ENCODE measurements at places on chromosomes 1 and 21.
A peak's percentile ranks its signal among the peaks of the same experiment; 100 is the strongest.

DNA sequence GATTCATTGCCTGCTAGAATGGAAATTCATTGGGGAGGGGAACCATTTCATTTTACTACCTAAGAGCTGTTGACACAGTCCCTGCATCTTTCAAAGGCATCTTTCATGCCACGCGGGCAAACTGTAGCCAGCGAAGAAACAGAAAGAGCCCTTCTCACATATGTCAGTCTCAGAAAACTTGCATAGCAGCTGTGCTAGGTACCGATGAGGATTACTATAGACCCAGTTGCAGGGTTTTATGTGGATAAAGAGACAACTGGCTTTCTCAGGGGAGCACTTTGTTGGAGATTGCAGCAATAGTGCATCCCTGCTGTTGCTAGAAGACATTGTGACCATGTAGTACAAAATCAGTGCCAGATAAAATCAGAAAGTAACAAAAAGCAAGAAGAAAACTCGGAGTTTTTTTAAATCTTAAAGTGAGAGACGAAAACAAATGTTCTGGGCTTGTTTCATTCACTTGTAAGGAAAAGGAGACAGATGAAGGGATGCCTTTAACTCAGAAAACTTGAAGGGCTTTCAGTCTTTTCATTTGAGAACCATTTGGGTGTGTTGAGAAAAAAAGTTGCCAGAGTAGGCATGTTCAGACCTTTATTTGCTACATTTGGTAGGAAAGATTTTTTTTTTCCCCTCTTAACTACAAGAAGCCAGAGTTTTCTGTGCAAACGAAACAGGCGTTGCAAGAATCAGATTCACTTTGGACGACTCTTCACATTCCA, 804.1 kb downstream of the USP25 start:
- no peak for DNase-seq

- peak; percentile 46 for DNase-seq
These were observed 5.5 kb downstream of the AZIN2 start for GRCh38 chr1:33086384-33086850.

- DNase-seq = peak; percentile 11
These were observed 29.3 kb downstream of the SLC66A1 start for GRCh38 chr1:19341201-19342061.

GRCh38 chr1:39436842-39437241, 54.6 kb upstream of the BMP8A start:
- DNase-seq = no peak

GRCh38 chr1:163104385-163105099, 35.4 kb downstream of the RGS4 start:
- no peak for DNase-seq

DNA sequence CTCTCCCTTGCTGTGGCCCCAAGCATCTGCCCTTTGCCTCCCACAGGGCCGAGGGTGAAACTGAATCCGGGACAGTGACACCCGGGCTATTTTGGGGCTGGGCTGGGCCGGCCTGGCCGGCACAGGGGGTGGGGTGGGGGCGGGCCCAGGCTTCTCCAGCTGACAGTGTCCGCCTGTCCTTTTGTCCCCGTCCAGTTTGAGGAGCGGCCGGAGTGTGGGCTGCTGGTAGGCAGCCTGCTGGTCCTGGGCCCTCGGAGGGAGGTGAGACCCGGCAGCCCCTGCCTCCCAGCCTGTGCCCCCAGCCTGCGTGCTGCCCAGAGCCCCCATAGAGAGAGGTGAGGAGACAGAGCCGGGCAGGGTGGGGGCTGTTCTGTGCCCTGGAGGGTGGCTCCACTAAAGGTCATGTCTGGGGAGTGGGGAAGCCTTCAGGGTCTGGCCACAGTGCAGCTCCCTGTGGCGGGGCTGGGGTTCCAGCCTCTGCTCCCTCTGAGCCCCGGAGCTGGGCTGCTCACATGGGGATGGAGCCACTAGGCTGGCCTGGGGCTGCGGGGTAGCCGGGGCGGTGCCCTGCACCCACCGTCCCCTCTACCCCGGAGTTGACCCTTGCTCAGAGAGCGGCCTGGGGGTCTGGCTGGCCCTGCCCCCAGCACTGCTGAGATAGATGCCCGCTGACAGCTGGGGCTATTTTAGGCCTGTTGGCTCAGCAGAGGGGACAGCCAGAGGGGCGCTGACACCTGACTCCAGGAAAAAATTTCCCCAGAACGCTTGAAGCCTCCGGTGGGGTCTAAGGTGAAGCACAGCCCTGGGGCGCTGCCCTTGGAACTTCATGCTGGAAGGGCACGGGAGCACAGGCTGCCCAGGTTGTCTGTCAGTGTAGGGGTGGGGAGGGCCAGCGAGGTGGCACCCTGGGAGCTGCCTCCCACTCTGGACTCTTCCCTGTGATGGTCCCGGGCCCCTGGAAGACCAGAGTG, at the start of gene OBSCN:
OBSCN (plus strand) TSS at position 194 of the 971 bp plus-strand sequence. CDS start 3,740 bp downstream, outside the sequence.
- DNase-seq = no peak

DNA sequence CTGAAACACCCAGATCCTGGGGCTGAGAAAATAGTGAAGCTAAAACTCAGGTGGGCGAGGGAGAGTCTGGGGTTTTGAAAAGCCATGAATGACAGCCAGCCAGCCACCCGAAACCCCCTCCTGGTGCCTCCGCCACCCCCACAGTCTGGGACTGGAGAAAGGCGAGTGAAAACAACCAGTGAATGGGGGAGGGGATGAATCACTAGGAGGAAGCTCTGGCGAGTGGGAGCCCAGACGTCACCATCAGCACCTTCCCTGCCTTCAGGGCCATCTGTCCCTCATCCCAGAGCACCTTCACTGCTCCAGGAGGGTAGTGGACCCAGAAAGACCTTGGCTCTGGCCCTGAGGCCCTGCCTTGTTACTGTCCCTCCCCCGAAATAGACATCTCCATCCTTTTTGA, 9.2 kb downstream of the RORC start:
- DNase-seq = no peak

- no peak for DNase-seq
These were observed 314.0 kb downstream of the NTNG1 start for GRCh38 chr1:107454791-107455190.

GRCh38 chr1:80050085-80050484, 1043.6 kb upstream of the ADGRL4 start:
- no peak for DNase-seq

DNA sequence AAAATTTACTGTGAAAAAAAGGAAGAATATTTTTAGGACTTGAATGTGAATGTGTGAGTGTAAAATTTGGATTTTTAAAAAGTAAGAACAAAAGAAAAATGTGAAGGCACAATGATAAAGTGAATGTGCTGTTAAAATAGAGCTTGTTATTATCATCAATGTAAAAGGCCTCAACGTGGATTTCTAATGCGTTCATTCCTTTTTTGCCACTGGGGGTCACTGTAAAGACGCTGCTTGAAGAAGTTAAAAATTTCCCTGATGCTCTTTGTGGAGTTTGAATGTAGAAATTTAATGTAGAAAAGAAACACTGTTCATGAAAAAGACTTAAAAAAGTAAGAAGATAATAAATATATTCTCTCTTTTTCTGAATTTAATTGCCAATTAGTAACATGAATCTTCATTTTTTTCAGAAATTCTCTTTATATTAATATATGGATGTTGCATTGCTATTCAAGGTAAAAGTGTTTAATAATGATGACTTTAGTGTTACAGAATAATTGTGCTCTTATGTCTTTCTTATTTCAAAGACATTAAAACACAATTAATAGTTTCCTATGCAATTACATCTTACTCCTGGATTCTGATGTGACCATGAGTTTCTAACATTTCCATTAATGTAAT, 161.5 kb downstream of the DNM3 start:
- peak; percentile 31 for DNase-seq

DNA sequence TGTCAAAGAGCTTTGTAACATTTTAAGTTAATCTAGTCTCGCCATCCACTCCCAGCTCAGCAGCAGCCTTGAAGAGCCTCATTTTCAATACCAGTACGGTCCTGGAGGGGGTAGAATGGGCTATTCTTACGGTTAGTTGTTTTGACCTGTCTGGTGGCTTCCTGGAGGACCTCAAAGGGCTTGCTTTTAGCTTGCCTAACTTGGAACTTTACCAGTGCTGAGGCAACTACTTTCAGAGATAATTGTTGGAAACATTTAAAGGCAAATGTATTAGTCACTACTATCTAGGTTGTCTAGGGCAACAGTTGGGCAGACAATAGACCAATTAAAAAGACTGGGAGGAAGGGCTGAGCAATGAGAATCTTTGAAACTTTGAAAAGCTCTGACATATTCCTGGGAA, 56.0 kb downstream of the TTLL7 start:
- DNase-seq = no peak

DNA sequence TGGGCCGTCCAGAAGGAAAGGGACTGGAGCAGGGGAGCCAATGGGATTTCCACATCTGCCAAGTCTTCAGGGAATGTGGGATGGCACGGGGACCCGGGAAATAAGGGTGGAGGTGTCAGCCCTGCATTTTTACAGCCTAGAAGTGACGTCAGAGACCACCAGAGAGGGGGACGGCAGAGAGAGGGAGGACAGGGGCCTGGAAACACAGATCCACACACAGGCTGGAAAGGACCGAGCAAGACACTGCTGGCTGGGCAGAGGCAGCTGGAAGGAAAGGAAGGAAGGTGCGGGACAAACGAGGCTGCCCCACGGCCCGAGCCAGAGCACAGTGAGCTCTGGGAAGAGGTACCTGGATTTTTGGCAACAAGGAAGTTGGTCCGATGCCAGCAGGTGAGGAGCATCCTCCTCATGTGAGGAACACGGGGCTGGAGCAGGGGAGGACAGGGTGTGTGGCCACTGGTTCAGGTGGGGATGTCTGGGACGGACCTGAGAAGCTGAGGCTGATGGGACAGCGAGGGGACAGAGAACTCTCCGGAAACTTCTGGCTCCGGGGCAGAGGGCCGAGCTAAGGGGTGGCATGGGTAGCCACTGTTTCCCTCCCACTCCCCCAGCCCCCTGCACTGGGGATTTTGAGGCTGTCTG, 138.3 kb downstream of the PGBD5 start:
- no peak for DNase-seq

DNA sequence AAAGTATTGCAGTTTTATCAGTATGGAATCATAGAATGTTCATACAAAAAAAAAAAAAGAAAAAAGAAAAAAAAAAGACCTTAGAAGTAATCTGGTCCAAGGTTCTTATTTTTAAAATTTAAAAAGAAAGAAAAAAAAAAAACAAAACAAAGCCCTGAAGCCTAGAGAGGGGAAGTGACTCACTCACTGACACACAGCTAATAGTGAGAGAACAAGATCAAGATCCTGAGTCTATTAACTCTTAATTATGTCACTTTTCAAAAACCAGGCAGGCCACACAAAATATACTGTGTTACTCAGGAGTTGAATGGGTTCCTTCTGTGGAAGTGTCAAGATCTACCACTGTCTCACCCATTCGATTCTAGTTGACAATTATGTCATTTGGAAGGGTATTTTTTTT, 433.9 kb upstream of the DAB1 start:
- no peak for DNase-seq
